ENCODE measurements at places on chromosomes 4 and X.
A peak's percentile ranks its signal among the peaks of the same experiment; 100 is the strongest.

- no peaks in the 10 kb centered on the region for H3K4me1 ChIP-seq
- no peaks in the 10 kb centered on the region for H3K27me3 ChIP-seq
- no peak overlapping the region for H3K4me3 ChIP-seq
Measured at GRCh38 chr4:146439999-146440398, 81.7 kb downstream of the SLC10A7 start.

GRCh38 chr4:8419222-8420041 lies 21.1 kb downstream of the ACOX3 start:
- no peak overlapping the region for H3K4me3 ChIP-seq
- H3K27me3 ChIP-seq = no peaks in the 10 kb centered on the region
- H3K36me3 ChIP-seq = peaks cover 25% of the 10 kb centered on the region
- H3K4me1 ChIP-seq = no peaks in the 10 kb centered on the region
- no peak overlapping the region for H3K27ac ChIP-seq

DNA sequence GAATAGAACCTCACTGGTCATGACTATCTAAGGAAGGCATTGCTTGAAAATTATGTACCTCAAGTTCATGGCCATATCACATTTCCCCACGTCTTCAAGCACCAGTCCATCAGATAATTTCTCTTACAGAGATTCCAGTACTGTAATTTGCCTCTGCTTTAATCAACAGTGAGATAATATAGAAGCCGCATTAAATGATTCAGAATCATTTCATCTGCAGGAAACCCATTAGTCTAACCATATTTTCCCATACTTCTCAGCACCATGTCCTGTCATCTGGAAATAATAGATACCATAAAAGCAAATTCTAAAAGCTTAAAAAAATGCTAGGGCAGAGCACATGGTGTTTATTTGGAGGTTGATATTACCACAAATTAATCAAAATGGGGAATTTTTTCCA lies 310.3 kb upstream of the SLIT2 start:
- no peak overlapping the region for H3K27ac ChIP-seq
- H3K36me3 ChIP-seq = no peaks in the 10 kb centered on the region
- H3K4me3 ChIP-seq = no peak overlapping the region
- no peak for DNase-seq

GRCh38 chrX:153829549-153829798 lies 870 bp downstream of the PDZD4 start:
- DNase-seq = no peak
- no peak overlapping the region for H3K4me3 ChIP-seq
- peaks cover 74% of the 10 kb centered on the region for H3K27me3 ChIP-seq
- H3K27ac ChIP-seq = no peak overlapping the region
- H3K4me1 ChIP-seq = peaks cover 7% of the 10 kb centered on the region

GRCh38 chr4:186021461-186022167 lies 47.3 kb upstream of the TLR3 start:
- DNase-seq = no peak
- no peak overlapping the region for H3K4me3 ChIP-seq
- no peaks in the 10 kb centered on the region for H3K27me3 ChIP-seq
- H3K4me1 ChIP-seq = no peaks in the 10 kb centered on the region
- H3K36me3 ChIP-seq = no peaks in the 10 kb centered on the region

GRCh38 chr4:53556651-53557050 lies 34.6 kb downstream of the LNX1 start:
- no peaks in the 10 kb centered on the region for H3K27me3 ChIP-seq
- H3K27ac ChIP-seq = no peak overlapping the region
- H3K36me3 ChIP-seq = no peaks in the 10 kb centered on the region
- H3K4me1 ChIP-seq = peaks cover 12% of the 10 kb centered on the region
- H3K4me3 ChIP-seq = no peak overlapping the region
- no peak for DNase-seq

GRCh38 chr4:2497324-2497723 lies 28.4 kb downstream of the RNF4 start:
- peaks cover 8% of the 10 kb centered on the region for H3K4me1 ChIP-seq
- no peak overlapping the region for H3K4me3 ChIP-seq
- H3K36me3 ChIP-seq = no peaks in the 10 kb centered on the region
- no peak for DNase-seq
- H3K27me3 ChIP-seq = no peaks in the 10 kb centered on the region

DNA sequence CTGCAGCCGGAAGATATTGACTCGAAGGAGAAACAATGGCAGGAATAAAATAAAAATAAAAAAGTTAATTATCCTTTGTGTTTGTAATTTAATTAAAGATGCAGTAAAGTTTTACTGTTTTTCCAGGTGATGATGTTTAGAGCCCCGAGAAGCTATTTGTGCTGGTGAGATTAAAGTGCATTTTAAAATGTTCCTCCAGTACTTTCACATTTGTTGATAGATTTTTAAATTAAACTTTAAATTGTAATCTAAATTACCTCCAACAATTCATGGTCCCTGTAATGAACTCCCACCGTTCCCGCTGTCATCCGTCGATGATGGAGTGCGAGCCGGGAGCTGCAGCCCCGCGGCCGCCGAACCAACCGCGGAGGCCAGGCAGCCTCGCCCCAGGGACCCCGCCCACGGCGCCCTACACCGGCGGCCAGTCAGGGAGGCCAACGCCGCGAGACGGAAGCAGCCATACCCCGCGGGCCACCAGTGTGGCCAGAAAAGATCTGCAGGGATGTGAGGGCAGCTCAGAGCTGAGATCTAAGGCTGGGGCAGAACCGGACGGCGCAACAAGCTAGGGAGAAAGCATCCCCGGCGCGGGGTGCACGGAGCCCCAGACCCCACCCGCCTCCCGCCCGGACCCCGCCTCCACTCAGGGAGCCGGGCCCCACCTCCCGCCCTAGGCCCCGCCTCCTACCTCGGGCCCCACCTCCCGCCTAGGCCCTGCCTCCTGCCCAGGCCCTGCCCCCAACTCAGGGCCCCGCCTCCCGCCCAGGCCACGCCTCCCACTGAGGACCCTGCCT lies 104.0 kb downstream of the FAM53A start:
- peak overlapping the region; percentile 85 for H3K27ac ChIP-seq
- H3K36me3 ChIP-seq = no peaks in the 10 kb centered on the region
- DNase-seq = peak; percentile 95
- no peaks in the 10 kb centered on the region for H3K27me3 ChIP-seq

DNA sequence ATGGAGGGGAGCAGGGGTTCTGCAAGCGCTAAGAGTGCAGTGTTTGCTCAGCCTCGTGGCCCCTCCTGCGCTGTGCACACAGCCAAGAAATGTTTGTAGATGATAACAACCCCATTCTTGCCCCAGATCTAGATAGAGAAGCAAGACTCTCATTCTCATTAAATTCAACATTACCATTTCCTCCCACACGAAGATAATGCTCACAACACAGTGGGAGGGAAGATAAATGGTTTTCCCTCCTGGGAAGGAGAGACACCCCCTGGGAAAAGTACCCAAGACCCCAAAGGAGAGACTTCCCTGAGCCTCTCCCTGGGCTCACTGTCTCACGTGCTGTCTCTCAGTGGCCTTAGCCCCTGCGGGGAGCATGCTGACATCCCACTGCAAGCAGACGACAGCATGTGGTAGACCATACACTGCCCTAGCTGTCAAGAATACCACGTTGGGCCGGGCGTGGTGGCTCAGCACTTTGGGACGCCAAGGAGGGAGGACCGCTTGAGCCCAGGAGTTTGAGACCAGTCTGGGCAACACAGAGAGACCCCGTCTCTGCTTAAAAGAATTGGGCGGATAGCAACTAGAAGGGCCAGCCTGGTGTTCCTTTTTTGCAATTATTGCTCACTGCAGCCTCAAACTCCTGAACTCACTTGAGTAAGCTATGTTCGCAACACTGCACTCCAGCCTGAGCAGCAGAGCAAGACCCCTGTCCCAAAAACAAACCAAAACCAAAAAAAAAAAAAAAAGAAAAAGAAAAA lies 34.9 kb upstream of the IQSEC2 start:
- no peak for DNase-seq
- peaks cover 20% of the 10 kb centered on the region for H3K4me1 ChIP-seq

GRCh38 chrX:154599531-154599930 lies 14.6 kb downstream of the CTAG1A start:
- DNase-seq = no peak
- H3K4me3 ChIP-seq = no peak overlapping the region
- H3K36me3 ChIP-seq = no peaks in the 10 kb centered on the region
- H3K4me1 ChIP-seq = no peaks in the 10 kb centered on the region
- no peak overlapping the region for H3K27ac ChIP-seq

DNA sequence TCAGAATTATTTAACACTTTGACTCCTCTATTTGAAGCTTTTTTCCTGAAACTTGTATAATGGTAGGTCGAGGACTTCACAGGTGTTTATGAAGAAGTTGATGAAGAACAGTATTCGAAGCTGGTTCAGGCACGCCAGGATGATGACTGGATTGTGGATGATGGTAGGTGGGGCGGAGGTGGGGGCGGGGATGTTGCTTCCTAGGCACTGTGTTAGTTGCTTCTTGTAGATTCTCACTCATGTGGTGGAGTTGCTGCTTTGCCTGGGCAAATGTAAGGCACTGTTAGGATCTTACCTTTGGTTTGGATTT lies 9.4 kb downstream of the POLA1 start:
- no peaks in the 10 kb centered on the region for H3K4me1 ChIP-seq
- no peak for DNase-seq

- no peak for DNase-seq
- H3K4me3 ChIP-seq = no peak overlapping the region
- H3K27me3 ChIP-seq = no peaks in the 10 kb centered on the region
- H3K36me3 ChIP-seq = no peaks in the 10 kb centered on the region
- H3K4me1 ChIP-seq = peaks cover 12% of the 10 kb centered on the region
- H3K27ac ChIP-seq = no peak overlapping the region
Measured at GRCh38 chr4:94540476-94540875, 88.7 kb downstream of the PDLIM5 start.

GRCh38 chr4:101065935-101066485 lies 281.3 kb downstream of the PPP3CA start:
- no peaks in the 10 kb centered on the region for H3K36me3 ChIP-seq
- H3K27ac ChIP-seq = no peak overlapping the region
- no peaks in the 10 kb centered on the region for H3K27me3 ChIP-seq
- no peak for DNase-seq

DNA sequence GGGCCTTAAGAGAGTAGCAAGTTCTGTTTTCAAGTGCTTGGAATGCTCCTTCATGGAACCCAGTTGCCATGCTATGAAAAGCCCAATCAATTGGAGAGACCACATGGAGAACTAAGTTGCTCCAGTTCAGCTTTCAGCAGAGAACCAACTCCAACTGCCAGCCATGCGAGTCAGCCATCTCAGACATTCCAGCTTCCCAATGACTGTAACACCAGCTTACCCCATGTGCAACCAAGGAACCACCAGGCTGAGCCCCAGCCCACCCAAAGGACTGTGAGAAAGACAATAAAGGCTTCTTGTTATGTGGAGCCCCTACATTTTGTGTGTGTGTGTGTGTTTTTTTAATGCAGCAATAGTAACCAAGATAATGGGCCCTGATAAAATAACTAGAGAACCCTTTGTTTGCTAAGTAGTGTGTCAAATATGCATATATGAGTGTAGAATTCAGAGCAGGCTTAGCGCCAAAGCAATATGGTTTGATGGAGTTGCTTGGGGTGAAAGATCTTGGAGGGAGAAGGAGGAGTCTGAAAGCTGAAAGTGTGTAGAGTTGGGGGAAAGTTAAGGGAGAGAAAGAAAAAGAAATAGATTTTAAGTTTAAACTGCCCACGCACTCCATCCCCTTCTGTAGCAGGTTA lies 35.0 kb upstream of the CCKAR start:
- no peak overlapping the region for H3K27ac ChIP-seq
- H3K27me3 ChIP-seq = no peaks in the 10 kb centered on the region
- no peaks in the 10 kb centered on the region for H3K36me3 ChIP-seq
- H3K4me3 ChIP-seq = no peak overlapping the region
- no peaks in the 10 kb centered on the region for H3K4me1 ChIP-seq

- H3K36me3 ChIP-seq = no peaks in the 10 kb centered on the region
- H3K27ac ChIP-seq = no peak overlapping the region
- H3K27me3 ChIP-seq = peaks cover 11% of the 10 kb centered on the region
- no peak for DNase-seq
- H3K4me1 ChIP-seq = no peaks in the 10 kb centered on the region
Measured at GRCh38 chr4:1629699-1630083, 54.4 kb downstream of the FAM53A start.

- H3K27ac ChIP-seq = no peak overlapping the region
- DNase-seq = no peak
- no peaks in the 10 kb centered on the region for H3K27me3 ChIP-seq
- H3K36me3 ChIP-seq = no peaks in the 10 kb centered on the region
- no peaks in the 10 kb centered on the region for H3K4me1 ChIP-seq
Measured at GRCh38 chrX:110408949-110409588, 50.4 kb downstream of the RTL9 start.

DNA sequence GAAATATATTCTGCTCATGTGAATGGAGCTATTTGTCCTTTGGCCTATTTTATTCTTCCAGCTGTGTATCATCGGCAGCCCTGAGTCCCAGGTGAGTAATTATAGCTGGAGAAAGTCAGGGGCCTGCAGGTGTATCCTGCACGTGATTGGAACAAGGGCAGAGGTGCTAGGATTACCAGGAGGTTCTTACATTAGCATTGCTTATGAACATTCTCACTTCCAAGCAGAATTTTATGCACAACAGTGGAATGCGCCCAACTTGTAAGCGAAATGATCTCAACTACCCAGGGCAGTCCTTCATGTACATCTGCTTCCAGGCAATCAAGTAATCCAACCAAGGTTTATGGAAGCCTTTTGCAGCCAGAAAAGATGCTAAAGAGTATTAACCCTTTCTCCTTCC lies 68.9 kb upstream of the NRK start:
- H3K36me3 ChIP-seq = no peaks in the 10 kb centered on the region
- no peak for DNase-seq
- no peaks in the 10 kb centered on the region for H3K27me3 ChIP-seq
- H3K27ac ChIP-seq = no peak overlapping the region
- H3K4me1 ChIP-seq = no peaks in the 10 kb centered on the region

- DNase-seq = no peak
- no peak overlapping the region for H3K4me3 ChIP-seq
- peaks cover 5% of the 10 kb centered on the region for H3K4me1 ChIP-seq
Measured at GRCh38 chr4:100826067-100826466, 308.2 kb upstream of the EMCN start.

DNA sequence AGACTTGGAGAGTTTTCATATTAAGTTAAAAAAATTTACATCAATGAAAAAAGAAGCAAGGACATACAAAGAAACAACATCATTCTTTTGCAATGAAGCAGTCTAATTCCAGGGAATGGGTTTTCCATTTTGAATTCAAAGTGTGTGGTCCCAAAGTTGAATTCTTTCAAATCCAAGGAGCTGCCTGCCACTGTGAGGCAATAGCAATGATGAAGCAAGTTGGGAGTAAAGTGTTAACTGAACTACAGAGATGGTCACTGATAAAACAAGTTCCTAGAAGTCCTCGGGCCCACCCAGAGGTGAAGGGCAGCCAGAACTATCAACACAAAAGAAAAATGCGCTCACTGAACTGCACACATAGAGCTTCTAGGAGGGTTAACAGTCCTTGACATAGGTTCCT lies 115.9 kb downstream of the RAB28 start:
- peak; percentile 10 for DNase-seq
- no peaks in the 10 kb centered on the region for H3K27me3 ChIP-seq
- H3K4me3 ChIP-seq = no peak overlapping the region
- H3K27ac ChIP-seq = no peak overlapping the region

DNA sequence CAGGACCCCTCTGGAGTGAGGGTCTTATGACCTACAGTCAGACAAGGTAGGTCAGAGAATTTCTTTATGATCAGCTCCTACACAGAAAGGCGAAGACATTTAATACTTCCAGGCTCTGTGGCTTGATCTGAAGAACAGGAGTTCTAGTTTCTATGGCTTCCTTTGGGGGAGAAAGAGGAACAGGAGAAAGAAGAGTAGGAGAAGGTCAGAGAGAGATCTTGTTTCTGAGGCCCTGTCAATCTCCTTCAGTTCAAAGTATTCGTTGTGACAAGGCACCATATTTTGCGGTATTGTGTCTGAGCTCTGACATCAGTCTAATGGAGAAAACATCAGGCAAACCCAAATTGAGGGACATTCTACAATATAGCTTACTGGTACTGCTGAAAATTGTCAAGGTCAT lies 16.7 kb downstream of the TMSB4X start:
- no peak overlapping the region for H3K4me3 ChIP-seq
- H3K36me3 ChIP-seq = no peaks in the 10 kb centered on the region
- no peaks in the 10 kb centered on the region for H3K27me3 ChIP-seq
- H3K4me1 ChIP-seq = no peaks in the 10 kb centered on the region
